ENCODE measurements at places on chromosomes 7 and 10.
A peak's percentile ranks its signal among the peaks of the same experiment; 100 is the strongest.

DNA sequence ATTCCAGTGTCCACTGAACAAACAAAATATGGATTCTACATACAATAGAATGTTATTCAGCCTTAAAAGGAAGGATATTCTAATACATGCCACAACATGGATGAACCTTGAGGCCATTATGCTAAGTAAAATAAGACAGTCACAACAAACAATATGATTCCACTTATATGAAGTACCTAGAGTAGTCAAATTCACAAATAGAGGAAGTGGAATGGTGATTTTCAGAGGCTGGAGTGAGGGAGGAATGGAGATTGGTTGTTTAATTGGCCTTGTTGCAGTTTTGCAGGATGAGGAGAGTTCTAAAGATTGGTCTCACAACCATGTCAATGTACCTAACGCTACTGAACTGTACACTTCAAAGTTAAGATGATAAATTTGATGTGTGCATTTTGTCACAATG is 119.6 kb downstream of the CHN2 start:
- DNase-seq = no peak

- DNase-seq = no peak
Measured at GRCh38 chr10:112672706-112673105, 225.7 kb downstream of the VTI1A start.

GRCh38 chr7:49187543-49188268 is 263.4 kb downstream of the CDC14C start:
- no peak for DNase-seq

DNA sequence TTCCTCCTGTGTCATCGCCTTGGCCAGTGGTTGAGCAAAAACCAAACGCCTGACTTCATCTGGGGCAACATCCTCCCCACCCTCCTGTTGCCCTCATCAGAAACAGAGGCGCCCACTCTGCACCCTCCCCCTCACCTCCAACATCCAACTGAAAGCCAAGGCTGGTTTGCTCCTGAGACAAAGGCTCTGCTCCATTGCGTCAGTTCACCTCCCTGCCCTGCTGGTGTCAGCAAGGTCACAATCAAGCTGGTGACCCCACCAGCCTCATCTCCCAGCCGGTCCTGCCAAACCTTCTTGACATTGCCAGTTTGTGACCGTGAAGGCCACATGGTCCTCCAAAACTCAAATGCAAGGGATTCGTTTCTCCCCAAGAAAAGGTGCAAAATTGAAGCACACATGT is 131.7 kb upstream of the ADAM12 start:
- no peak for DNase-seq

GRCh38 chr7:139768249-139768824 is 9.5 kb downstream of the HIPK2 start:
- DNase-seq = no peak

DNA sequence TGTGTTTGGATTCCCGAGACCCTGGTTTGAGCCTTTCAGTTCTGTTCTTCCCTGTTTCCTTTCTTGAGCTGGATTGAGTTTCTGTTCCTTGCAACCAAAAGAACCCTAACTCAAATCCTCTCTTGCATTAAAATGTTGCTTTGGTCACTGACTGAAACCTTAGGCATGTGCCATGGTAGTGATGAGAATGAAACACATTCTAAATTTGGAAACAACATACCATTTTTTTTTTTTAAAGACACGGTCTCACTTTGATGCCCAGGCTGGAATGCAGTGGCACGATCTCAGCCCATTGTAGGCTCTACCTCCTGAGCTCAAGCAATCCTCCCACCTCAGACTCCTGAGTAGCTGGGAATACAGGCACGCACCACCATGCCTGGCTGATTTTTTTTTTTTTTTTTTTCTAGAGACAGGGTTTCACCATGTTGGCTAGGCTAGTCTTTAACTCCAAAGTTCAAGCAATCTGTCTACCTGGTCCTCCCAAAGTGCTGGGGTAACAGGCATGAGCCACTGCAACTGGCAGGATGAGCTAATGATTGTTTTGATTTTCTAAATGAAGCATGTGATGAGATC is 8.4 kb downstream of the THAP5 start:
- DNase-seq = no peak

- no peak for DNase-seq
Measured at GRCh38 chr10:86265236-86265894, 101.2 kb downstream of the GRID1 start.

DNA sequence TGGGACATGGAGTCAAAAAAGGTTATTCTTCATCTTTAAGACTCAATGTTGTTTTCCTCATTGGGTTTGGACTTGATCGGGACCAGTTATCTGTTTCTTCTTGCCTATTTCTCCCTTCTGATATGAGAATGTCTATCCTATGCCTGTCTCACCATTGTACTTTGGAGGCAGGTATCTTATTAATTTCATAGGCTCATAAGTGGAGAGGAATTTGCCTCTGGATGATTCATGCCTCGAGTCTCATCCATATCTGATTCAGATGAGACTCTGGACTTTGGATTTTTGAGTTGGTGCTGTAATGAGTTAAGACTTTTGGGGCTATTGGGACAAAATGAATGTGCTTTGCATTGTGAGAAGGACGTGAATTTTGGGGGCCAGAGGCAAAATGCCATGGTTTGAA is 36.2 kb upstream of the CCDC7 start:
- no peak for DNase-seq

DNA sequence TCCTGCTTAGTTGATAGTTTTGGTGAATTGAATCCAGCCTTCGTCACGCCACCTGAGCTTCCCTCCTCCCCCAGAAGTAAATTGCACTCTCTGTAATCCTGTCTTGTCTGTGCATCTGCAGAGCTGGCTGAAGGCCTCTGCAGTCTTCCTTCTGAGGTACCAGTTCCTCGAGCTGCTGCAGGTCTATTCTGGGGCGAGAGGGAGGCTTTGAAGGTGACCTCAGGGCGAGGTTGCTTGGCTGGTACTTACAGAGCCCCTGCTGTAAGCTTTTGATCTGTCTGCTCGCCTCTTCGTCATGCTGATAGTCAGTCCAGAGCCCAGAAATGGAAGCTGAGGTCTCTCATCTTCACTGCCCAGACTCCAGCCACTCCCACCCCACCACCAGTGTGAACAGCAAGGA is 513.6 kb upstream of the FOXK1 start:
- no peak for DNase-seq

DNA sequence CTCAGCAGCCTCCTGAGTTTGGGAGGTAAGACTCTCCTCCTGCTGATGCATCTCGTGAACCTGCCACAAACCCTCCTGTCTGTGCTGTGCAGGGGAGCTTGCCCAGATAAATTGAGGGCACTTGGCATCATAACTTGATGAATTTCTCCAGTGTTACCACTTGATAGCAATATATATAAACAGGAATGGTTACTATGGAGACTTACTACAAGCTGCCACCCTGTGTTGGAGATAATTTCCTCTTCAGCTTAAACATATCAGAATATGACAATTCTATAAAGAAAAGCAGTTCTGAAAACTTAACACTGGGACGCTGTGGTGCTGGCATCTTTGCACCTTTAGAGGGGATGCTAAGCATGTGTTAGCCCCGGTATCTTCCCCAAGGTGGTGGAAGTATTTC is 14.9 kb downstream of the PFKFB3 start:
- no peak for DNase-seq

DNA sequence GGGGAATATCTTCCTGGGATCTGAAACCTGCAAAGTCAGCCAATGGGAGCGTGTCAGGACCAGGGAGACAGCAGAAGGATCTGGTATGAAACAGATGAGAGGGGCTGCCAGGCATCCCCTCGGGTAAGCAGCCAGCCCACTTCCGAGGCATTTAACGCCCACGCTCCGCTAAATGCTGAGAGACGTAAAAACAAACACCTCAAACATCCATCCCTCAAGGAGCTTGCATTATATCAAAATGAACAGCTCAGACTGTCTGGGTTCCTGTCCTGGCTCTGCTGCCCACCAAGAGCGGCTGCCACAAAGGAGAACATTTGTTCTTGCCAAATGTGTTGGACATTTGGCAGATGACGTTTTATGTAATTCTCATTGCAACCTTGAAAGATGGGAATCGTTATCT is 7.0 kb upstream of the SERPINE1 start:
- DNase-seq = no peak

DNA sequence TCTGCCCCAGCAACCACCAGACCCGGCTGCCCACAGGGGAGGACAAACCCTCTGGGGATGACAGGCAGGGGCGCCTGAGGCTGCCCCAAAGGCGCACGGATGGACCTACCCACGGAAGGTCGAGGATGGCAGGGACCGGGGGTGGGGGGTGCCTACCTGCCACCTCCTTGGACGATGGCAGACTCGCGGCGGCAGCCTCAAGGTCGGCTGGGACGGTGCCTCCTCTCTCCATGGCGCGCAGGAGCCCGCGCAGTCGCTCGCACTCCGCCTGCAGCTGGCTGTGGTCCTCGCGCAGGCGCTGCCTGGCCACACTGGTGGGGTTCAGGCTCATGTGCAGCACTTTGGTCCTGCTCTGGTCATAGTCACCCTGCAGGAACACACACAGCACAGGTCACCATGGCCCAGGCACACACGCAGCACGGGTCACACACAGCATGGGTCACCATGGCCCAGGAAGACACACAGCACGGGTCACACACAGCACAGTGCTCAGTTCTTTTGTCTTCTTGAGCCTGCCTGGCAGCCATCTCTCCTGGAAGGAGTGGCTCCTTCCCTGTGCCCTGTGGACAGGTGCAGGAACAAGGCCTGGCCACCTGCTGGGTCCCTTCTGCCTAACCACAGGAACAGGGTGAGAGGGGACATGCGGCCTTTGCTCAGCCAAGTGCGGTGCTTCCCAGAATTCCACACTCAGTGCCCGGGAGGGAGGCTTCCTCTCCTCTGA is 266.6 kb downstream of the ELFN1 start:
- DNase-seq = no peak

- DNase-seq = peak; percentile 46
Measured at GRCh38 chr7:118148930-118149329, 35.0 kb upstream of the LSM8 start.

GRCh38 chr10:27513451-27514191 is 9.5 kb downstream of the RAB18 start:
- no peak for DNase-seq

GRCh38 chr10:118937226-118937625 is 92.3 kb upstream of the NANOS1 start:
- no peak for DNase-seq

Measured in NCI-H226 (cell line).